ENCODE measurements at places on chromosomes 12 and 14.

GRCh38 chr14:77909911-77910310 is 110.0 kb downstream of the ADCK1 start:
- DNase-seq: no peak

- DNase-seq: no peak
Observed at GRCh38 chr14:103155010-103155409, 31.7 kb downstream of the TNFAIP2 start.

DNA sequence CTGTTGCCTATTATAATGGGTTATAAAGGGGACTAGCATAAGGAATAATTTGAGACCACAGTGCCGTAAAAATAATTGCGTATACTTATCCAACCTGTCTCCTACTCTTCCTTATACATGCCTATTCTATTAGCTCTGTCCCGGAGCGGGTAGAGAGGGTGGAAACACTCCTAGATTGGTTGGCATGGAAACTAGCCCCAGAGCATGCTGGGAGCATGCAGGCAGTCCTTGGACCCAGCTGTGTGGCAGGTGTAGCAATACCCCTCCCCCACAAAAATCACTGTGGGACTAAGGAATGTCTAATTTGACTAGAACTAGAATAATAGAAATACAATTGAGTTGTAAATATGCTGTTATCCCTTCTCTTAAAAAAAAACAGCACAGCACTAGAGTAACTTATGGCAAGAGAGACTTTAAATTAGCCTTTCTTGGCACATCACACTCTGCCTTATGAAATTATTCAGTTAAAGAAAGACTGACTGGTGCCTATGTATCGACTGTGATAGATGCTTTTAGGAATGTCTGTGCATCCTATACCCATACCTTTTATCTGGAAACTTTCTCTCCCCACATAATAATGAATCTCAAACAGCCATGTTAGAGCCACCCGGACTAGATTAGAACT is 244.0 kb upstream of the DAAM1 start:
- no peak for DNase-seq

DNA sequence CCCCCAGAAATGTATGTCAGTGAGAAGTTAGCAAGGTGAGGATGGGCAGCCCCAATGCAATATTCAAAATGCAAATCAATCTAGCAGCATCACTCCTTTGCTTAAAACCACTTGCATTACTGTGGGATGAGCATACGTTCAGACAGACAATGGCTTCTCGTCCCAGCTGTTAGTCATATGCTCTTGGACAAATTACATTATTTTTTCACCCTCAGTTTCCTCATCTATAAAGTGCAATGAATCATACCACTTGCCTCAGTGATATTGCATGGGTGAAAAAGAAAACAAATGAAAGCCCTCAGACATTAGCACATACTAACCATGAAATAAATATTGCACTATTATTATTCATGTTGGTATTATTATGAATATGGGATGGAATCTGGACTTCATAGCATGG is 132.3 kb downstream of the C12orf75 start:
- no peak for DNase-seq

DNA sequence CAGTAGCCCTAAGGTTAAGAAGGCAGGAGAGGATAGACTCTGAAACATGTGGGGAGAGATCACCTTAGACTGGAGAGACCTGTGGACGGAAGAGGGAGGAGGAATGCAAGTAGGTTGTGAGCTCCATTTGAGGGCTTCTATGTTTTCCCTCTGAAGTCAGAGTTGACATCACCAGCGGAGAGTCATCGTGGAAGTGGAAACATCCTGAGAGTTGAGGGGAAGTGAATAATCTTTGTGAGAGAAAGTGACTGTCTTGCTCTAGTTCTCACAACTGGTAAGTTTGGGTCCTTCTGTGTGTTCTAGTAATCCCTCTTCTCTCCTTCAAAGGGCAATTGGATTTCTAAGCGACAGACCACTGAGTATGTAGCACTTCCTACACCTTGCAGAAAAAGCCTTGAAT is 103.6 kb upstream of the CCND2 start:
- DNase-seq: no peak

DNA sequence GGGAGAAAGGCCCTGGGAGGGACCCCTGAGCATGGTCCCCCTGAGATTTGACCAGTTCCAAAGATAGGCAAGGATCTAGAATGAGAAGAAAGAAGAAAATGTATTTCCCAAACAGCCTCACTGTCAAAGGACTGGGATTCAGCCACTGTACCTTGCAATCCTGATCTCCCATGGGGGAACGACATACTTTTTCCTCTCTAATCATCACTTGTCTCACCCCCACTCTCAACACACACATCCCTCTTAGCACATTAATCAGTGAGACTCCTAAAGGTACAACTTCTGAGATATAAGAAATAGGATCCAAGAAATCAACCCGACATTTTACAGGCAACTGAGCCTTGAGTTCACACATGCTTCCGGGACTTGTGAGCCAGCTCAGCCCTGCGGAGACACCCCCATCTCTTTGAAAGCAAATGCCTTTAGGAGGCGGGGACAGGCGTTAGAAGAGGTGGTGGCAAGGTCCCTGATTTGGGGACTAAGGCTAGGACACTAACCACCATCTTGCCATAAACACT is 1.4 kb downstream of the MAP3K9 start:
- no peak for DNase-seq

DNA sequence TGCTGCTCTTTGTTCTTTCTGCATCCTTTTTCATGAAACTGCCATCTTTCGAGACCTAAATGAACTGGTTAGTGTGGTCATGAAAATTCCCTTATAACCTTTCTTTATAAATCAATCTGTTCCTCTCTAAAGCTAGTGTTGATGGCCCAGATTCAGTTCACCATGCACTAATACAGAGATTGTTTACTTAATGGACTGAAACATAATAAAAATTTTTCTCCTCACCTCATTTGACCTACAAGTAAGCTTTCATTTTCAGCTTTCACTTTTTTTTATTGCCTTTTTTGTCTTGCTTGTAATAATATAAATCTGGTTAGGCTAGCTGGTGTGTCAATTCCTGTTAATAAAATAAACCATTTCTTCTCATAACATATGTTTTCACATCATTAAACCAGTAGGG is 183.8 kb downstream of the CCDC59 start:
- no peak for DNase-seq

DNA sequence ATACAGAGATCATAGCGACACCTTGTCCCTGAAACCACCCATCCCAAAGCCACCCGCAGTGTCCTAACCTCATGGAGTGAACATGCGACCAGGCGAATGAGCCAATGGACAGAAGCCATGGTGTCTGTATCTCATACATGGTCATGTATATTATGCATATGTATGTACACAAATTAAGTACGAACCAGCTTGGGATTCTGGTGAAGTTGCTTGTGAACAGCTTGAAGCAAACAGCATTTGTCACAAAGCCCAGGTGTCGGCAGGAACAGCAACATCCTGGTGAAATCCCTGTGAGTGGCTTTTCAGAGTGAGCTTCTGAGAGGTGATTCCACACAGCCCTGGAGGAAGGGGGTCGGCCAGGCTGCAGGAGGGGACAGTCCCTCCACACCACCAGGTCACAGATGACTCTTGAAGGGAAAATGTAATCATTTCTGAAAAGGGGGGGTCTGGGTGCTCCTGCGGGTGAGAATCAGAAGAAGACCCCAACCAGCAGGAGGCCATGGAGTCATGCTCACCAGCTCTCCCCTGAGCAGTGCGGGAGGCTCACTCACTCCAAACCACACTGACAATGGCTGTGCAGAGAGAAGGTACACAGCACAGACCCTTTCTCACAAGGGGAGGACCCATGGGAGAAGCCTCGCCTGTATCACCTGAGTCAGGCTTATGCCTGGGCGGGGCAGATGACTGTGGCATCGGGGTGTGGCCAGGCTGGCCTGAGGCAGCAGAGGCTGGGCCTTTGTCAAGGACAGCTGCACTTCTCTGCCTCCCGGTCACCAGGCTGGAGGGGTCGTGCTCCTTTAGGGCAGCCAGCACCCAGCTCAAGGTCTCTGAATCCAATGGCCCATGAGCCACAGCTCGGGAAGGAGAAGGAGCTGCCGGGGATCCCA is 14.3 kb downstream of the CHGA start:
- DNase-seq: no peak

GRCh38 chr12:75739912-75740311 is 228.5 kb upstream of the KRR1 start:
- no peak for DNase-seq

- DNase-seq: no peak
Observed at GRCh38 chr14:38012056-38012455, 195.6 kb upstream of the SSTR1 start.

DNA sequence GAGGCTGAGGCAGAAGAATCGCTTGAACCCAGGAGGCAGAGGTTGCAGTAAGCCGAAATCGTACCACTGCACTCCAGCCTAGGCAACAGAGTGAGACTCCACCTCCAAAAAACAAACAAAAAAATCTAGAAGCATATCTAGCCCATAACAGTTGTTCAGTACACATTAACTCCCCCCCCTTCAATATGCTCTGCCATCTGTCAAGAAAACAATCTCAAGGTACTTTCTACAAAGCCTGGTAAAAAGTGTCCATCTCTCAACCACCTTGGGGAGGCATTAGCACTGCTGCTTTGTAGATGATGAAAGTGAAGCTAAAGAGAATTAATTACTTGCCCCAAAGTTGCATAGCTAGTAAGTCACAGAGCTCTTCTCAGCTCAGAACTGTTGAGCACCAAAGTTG is 24.9 kb downstream of the LGALS3 start:
- DNase-seq: no peak

DNA sequence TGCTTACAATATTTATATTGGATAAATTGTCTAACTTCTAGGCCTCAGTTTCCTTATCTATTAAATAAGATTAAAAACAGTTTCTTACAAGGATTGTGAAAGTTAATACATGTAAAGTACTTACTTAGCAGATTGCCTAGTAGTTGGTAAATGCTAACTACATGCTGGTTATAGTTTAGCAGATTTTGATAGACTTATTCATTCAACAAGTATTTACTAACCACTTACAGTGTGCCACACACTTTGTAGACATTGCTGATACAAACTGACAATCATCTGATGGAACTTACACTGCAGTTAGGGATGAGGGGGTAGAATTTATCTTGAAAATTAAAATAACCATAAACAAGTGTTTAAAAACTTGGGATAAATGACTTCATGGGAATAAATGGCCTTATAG is 50.4 kb downstream of the ARID2 start:
- no peak for DNase-seq

DNA sequence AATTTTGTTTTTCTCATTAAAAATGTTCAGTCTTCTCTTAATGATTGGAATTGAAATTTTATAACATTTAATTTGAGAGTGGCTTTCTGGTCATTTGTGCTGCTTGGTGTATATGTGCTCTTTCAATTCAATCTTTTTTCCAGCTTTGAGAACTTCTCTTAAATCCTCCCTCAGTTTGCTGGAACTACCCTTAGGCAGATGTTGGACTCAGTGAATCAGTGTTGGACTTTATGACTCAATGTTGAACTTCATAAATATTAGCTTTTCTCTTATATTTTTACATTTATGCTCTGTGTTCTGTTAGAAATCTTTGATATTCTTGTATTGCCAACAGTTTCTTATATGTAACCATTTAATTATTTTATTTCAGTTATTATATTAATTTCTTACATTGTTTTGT is 935.5 kb upstream of the FBXO33 start:
- no peak for DNase-seq
